ENCODE measurements at places on chromosomes 11 and 22.

DNA sequence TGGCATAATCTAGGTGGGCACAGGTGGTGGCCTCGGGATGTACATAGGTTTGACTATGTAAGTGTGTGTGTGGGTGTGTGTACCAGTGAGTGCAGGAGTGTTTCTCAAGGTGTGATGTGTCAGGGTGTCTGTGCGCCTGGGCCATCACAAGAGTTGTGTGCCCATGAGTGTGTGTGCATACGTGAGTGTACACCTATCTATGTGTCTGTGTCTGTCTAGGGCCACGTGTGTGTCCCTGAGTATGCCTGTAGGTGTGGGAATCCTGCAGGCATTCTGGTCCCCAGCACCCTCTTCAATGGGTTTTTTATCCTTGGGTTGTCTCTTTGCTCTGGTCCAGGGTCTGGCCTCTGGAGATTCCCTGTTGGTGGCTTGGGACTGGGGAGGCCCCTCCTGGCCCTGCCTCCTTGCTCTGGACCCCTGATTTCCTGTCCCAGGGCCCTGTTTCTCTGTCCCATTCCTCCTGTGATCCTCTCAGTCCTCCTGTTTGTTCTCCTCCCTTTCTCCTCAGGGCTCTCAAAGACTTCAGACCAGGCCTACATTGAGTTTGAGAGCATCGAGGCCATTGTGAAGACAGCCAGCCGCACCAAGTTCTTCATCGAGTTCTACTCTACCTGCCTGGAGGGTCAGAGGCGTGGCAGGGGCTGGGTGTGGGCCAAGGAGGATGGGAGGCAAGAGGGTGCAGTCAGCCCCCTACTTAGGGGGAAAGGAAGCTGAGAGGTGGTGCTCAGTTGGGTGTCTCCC, 9.4 kb downstream of the INPPL1 start:
- no peak for DNase-seq

- no peak for DNase-seq
Observed at GRCh38 chr11:29527391-29527936, 489.4 kb downstream of the KCNA4 start.

DNA sequence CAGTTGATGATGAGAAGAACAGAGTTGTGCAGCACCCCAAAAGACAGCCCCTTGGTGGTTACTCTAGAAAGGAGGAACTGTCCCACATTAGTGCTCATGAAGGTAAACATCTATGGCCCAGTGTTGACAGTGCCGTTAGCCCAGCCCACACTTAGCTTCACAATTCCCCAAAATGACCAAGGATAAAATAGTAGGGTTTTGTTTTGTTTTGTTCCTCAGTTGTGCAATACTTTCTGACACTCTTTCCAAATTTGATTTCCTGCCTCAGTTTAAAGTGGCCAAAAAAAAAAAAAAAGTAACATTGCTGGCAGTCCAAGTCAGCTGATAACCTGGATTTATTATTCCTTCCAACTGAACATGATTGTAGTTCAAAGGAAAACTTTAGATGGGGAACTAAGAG, 269.4 kb downstream of the TMEM135 start:
- no peak for DNase-seq

DNA sequence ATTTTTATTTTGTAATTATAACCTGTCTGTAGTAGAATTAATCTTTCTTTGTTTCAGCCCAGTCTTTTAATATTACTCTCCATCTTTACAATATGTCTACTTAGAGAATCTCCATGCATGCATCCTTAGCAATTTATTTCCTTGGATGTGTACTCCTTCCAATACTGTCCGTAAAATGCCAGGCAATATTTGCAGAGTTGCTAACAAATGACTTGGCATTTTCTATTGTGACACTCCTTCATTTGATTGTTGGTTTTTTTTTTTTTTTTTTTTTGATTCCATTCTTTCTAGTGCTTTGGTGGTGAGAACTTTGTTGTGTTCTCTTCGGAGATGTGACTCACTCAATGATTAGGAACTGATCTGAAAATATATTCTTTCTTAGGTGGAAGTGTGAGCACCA, 220.3 kb downstream of the CNTN5 start:
- no peak for DNase-seq

DNA sequence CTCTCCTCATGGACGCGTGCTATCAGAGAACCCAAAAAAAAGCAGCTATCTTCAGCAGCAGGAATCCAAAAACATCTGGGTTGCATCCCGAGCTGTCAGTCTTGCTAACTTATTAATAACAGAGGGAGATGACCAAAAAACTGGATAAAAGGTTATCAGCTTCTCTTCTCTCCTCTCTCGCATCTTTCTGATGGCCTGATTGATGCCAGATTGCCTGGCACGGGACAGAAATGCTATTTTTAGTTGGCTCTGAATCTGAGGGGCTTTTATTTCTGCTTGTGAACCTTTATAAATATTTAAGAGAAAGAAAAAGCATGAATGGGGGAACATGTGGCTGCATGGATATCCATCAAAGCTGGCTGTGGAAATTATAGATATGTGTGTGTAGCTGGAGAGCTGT, 230.3 kb downstream of the ETS1 start:
- DNase-seq = no peak

DNA sequence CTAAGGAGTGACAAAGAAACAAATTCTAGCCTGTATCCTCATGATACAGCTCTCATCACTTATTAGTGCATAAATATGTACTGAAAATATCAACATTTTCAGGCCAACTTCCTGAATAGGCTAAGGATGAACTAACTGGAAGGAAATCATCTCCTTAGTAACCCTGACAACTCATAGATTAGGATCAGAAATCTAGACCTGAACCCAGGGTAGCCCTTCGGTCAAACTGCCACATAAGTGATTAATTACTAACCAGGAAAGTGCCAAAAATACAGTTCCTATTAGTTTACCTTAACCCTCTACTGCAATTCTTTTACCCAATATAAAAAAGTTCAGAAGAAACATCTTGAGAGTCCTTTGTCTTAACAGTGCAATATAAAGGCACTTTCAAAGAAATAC, 40.0 kb downstream of the AMBRA1 start:
- DNase-seq = no peak

GRCh38 chr11:20045098-20045688, 115.1 kb downstream of the DBX1 start:
- DNase-seq = no peak

- DNase-seq = no peak
Observed at GRCh38 chr22:22450343-22450839, 58.2 kb downstream of the ZNF280B start.

- DNase-seq = no peak
Observed at GRCh38 chr11:115580927-115581680, 76.9 kb upstream of the CADM1 start.

- DNase-seq = no peak
Observed at GRCh38 chr22:25235547-25236290, 16.3 kb downstream of the CRYBB2 start.

- no peak for DNase-seq
Observed at GRCh38 chr11:75427181-75427580, 5.8 kb downstream of the KLHL35 start.

GRCh38 chr22:28702891-28703290, 23.3 kb upstream of the TTC28 start:
- DNase-seq = no peak

- no peak for DNase-seq
Observed at GRCh38 chr11:9060700-9061111, 30.7 kb downstream of the SCUBE2 start.

DNA sequence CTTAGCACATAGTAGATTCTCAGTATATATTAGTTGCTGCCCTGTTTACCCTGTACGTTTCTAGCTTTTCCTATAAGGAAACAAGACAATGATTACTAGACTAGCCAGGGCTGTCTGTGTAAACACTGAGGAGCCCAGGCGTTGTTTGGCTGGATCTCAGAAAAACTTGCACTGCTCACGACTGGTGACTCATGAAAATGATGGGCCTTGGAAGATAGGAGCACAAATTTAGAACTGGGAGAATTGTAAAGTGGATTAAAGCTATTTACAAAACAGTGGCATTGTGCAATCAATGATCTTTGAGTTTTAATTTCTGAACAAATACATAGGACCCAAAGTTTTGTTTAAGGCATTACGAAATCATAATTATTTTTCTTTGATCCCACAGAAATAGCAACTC, 276.9 kb downstream of the FAM76B start:
- DNase-seq = no peak

DNA sequence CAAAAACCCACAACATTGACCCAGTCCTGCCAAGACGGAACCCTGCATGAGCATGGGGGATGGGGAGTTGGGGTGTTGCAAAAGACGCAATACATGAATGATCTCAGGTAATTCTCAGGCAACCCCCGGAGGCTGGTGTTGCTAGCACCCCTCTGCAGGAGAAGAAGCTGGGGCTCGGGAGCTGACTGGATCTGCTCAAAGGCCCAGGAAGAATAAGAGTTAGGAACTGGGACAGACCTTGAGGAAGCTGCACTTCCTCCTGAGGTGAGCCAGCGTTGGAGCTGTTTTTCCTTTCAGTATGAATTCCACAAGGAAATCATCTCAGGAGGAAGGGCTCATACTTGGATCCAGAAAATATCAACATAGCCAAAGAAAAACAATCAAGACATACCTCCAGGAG, at the start of gene KRTAP5-9:
Gene KRTAP5-9, plus strand, starts transcription at position 301 of the 400 bp plus-strand sequence. CDS start 238 bp downstream, outside the sequence.
- no peak for DNase-seq

- DNase-seq = no peak
Observed at GRCh38 chr22:45226503-45227186, 14.0 kb downstream of the KIAA0930 start.

DNA sequence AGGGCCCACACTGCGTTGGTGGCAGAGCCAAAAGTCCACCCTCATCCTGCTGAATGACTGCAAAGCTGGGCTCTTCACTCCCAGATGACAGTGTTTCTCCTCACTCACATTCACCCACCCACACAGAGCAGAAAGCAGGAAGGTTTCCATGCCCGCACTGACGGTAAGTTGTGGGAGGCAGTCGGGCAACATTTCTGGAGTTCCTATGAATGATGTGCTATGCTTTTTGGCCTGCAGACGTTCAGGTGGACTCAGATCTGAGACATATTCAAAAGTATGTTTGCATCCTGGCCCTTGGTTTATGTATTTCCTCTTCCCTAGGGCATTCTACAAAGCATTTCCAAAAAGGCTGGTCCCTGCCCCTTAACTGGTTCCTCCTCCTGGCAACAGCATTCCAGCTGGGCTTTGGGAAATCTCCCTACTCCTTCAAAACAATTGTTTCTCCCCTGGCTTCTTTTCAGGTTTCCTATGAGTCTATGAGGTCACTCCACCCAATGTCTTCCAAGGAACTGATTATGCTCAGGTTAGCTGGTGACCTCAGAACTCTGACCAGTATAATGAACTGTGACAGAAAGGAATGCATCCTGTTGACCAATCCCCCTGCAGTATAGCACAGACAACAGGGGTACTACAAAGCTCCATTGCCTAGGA, 36.4 kb downstream of the PACSIN2 start:
- no peak for DNase-seq

DNA sequence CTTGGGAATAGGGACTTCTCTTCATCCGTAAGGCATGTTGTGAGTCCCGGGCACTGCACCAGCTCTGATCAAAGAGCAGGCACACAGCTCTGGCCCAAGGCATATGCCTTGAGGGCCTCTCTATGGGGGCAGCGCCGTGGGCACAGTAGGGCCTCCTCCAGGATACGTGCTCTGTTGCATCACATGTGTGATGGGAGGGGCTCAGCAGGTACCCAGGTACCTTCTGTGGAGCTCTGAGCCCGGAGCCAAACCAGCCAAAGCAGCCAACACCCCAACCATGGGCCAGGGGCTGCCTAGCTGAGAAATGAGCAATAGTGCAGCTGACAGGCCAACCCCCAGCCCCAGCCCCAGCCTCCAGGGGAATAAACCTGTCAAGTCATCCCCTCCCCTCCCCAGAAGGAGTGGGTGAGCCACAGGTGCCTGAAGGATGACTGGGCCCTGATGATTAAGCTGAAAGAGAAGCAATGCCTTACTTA, 79.7 kb upstream of the SHISAL1 start:
- DNase-seq = no peak

GRCh38 chr11:110564676-110565356, 135.1 kb downstream of the FDX1 start:
- DNase-seq = no peak

DNA sequence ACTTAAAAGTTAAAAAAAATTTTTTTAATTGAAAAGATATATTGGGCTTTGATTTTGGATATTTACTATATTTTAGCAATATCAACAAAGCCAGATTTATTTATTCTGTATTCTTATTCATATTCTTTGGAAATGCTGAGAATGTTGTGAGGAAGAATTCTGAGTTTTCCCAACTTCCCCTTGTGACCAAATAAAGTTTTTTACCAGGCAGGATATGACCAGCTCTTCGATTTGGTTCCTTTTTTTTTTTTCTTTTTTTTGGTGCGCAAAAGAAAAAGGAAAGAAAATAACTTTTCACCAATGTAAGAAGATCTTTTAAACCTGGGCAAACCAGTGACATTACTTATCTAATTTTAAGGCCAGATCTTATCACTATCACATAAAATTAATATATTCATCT, 12.9 kb downstream of the TCP11L1 start:
- no peak for DNase-seq

- no peak for DNase-seq
Observed at GRCh38 chr11:7793233-7793632, 3.5 kb downstream of the OR5P2 start.

GRCh38 chr11:69438286-69438920, 43.1 kb upstream of the LINC01488 start:
- no peak for DNase-seq

DNA sequence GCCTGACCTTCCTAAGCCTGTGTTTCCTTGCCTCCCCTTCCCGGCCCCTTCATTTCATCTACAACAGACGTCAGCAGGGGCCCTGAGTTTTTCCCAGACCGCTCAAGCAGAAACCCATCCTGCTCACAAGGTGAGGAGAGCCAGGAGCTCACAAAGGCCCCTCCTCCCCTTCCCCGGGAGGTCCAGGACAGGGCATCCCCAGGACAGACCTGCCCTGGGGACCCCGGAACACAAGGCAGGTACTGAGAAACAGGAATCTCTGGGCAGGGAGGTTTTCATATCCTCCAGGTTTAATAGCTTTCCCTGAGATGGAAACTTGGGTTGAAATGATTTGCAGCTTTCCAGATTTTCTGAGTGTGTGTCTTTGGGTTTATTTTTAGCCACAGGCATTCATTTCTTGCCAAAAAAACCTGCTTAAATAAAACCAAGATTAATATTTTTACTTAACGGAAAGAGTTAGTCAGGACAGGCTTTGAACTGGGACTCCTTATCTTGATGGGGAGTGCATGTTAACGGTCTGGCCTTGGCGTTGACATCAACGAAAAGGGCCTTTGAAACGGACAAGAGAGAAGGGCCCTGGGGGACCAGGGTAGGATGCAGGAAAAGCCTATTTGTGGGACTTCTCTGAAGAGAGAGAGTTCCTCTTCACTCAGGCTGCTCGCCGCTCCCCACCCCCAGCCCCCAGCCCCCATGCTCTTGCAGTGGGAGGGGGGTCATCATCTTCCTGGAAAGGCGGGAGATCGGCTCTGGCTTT, 38.5 kb downstream of the TIMP3 start:
- no peak for DNase-seq

All from esophagus squamous epithelium (tissue), 5 donors.